ENCODE measurements at places on chromosomes 11 and 22.

- no peak for DNase-seq
These were observed 38.3 kb downstream of the TSPAN18 start for GRCh38 chr11:44765026-44765595.

DNA sequence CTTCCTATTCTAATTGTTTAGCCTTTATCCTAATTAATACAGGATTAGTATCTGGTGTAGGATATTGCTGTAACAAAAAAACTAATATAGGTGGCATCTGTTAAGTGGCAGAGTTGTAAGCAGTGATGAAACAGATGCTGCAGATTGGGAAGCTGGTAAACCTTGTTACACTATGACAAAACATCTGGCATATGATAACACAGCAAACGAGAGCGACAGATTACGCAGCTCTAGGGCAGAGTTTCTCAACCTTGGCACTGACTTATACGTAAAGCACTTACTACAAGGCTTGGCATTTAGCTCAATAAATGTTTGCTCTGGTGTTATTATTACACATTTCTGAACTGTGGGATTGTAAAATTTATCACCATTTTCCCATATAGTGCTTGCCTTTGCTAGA lies 137.0 kb downstream of the ATG16L2 start:
- DNase-seq, result no peak

- no peak for DNase-seq
These were observed 250.7 kb downstream of the LUZP2 start for GRCh38 chr11:24747275-24748251.

DNA sequence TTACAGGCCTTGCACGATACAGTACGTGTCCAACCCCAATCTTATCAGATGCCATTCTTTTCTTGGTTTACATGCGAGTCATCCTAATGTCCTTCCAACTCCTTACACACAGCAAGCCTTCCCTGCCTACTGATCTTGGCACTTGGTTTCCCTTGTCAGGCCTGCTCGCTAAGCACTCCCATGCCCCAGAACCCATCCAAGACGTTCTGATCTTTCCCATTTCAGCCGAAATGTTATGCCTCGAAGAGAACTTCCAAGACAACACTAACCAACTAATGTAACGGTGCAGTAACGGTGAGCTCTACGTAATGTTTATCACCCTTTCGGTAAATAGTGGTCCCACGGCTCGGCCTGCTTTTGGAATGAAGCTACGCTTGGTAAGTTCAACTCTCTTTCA lies 521 bp downstream of the PES1 start:
- no peak for DNase-seq

DNA sequence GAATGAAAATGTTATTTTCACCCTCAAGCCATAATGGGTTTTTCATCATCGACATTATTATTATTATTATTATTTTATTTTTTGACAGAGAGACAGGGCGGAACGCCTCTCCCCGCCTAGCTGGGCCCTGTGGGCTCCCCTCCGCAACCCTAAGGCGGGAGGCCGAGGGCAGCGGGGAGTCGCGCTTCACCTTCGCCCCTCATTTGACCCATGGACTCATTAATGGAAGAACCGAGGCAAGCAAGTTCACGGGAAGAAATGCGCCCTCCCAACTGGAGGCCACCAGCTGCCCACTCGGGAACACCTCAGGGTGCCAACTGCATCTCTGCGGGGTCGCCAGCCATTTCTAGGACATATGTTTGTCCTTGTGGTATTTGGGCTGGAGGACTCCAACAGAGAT lies 115.3 kb upstream of the KIRREL3 start:
- no peak for DNase-seq

DNA sequence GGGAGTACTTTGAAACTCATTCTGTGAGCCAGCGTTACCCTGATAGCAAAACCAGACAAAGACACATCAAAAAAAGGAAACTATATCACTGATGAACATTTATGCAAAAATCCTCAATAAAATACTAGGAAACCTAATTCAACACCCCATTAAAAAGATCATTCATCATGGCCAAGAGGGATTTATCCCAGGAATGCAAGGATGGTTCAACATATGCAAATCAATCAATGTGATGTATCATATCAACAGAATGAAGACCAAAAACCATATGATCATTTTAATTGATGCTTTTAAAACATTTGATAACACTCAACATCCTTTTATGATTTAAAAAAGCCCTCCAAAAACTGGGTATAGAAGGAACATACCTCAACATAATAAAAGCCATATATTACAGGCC lies 19.8 kb downstream of the RRP8 start:
- DNase-seq, result no peak

- DNase-seq, result no peak
These were observed 21.9 kb downstream of the ATG16L2 start for GRCh38 chr11:72836111-72836510.

DNA sequence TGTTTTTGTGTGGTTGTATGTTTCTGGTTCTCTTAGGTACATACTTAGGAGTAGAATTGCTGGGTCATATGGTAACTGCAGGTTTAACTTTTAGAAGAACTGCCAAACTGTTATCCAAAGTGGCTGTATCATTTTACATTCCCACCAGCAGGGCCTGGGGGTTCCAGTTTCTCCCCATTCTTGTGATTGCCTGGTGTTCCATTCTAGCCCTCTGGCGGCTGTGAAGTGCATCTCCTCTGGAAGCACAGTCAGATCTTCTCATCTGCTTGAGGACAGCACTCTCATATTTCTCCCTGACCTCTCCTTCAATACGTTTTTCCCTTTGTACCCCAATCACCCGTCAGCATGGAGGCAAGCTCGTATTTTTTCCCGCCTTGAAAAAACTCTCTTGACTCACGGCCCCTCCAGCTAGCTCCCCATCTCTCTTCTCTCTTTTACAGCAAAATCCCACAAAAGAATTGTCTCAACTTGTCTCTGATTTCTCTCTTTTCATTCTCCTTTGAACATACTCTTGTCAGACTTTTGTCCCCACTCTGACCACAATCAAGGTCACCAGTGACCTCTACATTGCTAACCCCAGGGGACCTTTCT lies 56.8 kb upstream of the THY1 start:
- DNase-seq, result no peak

DNA sequence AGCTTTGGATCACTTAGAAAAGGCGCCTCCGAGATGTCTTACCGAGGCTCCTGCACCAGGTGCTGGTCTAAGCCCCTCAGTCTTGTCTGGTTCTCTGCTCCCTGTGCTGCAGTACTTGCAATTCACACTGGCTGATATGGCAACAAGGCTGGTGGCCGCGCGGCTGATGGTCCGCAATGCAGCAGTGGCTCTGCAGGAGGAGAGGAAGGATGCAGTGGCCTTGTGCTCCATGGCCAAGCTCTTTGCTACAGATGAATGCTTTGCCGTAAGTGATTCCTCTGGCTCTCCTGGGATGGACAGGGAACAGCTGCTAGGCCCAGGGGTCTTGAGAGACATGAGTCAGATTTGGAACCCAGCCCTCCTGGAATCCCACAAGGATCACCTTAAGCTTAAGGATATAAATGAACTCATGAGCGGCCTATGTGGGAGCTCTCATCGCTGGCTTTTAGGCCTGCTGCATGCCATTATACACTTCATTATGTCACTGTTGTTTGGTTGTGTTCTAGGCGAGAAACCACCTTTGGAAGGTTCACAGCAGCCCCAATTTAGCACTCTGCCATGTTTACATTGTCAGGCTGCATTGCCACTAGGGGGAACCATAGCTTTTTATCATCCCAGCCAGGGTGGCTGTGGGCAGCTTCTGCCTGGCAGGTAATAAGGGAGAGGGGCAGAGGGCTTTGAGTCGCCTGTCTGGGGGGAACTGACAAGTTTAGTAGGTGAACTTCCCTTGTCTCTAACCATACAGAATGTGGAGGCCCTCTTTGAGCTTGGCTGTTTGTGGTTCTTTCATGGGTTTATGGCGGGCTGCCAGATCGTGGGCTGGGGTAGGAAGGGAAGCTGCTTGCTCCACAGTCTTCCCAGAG lies 8.5 kb downstream of the ACAD8 start:
- DNase-seq, result no peak

DNA sequence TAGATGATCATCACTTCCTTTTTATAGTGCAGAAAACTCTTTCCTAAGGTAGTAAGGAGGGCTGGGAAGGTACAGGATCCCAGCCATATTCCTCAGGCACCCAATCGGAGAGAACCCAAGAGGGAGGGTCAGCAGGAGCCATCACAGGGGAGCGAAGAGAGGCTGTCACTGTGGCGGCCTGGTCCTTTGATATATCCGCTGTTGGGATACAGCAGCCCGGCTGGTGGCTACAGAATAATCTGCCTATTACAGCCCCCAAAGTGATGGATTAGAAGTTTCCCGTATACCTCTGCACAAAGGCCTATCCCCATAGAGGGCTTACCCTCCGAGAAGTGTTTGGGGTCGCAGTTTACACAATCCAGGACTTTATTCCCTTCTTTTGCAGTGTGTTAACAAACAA lies 48.5 kb downstream of the OR4D9 start:
- DNase-seq, result no peak

DNA sequence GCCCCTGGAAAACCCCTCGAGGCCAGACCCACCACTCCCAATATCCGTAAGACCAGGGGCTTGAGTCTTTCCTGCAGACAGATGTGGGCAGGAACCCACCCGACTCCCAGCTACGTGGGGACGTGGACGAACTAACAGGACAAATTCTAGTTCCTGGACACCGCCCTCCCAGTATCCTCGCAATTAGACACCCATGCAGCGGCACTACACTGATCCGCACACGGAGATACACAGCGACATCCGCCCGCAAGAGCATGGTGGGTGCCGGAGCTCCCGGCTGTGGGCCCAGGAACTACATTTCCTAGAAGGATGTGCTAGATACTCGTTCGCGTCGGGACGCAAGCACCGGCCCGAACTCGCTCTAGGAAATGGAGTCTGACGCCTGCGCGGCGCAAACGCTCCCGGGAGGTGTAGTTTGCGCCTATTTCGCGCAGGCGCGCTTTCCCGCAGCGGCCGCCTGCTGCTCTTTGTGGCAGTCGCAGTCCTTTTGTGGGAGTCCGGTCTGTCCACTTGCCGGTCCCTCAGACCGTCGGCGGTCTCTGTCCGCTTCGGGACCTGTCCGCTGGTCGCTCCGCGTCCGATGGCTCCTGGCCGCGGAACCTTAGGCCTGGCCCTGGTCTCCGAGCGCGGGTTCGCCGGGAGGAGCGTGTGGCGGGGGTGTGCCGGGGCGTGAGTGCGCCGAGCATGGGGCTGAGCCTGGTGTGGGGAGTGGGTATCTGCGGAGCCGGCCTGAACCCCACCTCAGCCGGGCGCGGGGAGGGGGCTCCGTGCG lies at the start of gene ZNF74:
TSS of gene ZNF74 (plus strand) at position 447 of the 772 bp plus-strand sequence. CDS start 478 bp downstream, outside the sequence.
- DNase-seq, result peak; percentile 75

DNA sequence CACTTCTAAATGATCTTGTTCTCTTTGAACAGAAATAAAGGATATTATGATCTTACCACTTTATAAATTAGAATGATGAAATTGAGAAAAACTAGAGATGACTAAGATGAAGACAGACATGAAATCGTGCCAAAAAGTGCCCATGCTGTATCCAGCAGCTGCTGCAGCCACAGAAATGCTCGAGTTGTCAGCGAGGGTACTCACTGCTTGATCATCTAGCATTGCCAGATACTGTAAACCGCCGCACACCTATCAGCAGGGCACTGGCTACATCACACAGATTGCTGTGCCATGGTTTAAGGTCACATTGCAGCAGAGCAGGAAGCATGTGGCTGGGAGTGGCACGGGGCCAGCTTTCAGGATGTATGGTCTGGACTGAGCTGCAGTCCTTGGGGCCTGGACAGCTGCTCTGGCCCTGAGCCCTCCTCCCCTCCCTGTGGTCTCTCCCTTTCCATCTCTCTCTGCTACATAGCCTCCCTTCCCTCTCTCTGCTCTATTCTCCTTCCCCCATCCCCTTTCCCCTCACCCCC lies 51.0 kb upstream of the SEPTIN5 start:
- no peak for DNase-seq

GRCh38 chr11:66861774-66862558 lies 5.1 kb downstream of the LRFN4 start:
- no peak for DNase-seq

DNA sequence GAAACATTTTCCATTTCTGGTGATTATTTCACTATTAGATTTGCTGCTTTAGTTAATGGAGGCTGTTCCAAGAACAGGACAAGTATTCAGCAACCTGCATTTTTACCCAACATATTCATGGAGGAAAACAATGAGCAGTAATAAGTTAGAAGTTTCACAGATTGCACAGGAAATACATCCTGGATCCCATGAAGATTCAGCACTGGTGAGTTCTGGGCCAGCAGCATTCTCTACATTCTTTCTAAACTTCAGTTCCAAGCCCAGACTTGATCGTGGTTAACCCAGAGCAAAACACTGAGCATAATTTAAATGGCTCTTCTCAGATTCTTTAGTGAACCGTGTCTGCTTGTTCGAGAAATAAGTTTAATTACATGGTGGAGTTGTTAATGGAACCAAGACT lies 3.8 kb downstream of the FJX1 start:
- DNase-seq, result no peak

- DNase-seq, result no peak
These were observed 189.0 kb downstream of the DDX10 start for GRCh38 chr11:108853864-108854263.
